ENCODE measurements at places on chromosomes 3 and 15.
A peak's percentile ranks its signal among the peaks of the same experiment; 100 is the strongest.

GRCh38 chr3:30634761-30635735 lies 28.6 kb downstream of the TGFBR2 start:
- DNase-seq = no peak

DNA sequence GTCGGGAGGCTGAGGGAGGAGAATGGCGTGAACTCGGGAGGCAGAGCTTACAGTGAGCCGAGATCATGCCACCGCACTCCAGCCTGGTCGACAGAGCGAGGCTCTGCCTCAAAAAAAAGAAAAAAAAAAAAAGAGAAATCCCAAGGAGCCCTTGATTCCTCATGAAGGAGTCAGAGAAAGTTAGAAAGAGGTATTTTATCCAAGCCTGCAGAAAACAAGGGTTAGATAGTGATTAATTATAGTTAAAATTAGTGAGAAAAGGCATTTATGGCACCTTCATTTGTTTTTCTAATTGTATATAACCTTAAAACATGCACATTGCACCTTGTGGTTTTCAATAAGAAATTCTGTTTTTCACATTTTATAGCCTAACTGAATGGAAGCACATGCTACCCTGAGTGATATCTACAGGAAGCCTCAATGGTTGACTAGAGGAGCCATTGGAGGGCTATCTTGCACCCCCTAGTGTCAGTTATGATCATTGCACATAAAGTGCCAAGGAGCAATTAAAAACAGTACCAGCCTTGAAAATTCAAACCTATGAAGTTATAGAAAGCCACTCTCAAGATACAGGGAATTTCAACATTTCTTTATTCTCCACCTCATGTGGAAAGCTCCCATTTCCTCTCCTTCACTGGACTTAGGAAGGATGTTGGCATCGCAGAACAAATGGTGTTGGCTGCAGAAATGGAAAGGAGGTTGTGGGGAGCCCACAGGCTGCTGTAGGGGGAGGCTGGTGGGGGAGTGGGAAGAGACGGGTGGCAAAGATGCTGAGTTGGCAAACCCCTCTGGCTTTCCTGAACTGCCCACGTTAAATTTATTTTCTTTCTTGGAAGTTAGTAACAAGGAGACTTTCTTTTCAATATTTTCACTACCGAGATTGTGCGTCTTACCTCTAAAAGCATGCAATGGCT lies 48.5 kb downstream of the ITGA11 start:
- peak; percentile 63 for DNase-seq

DNA sequence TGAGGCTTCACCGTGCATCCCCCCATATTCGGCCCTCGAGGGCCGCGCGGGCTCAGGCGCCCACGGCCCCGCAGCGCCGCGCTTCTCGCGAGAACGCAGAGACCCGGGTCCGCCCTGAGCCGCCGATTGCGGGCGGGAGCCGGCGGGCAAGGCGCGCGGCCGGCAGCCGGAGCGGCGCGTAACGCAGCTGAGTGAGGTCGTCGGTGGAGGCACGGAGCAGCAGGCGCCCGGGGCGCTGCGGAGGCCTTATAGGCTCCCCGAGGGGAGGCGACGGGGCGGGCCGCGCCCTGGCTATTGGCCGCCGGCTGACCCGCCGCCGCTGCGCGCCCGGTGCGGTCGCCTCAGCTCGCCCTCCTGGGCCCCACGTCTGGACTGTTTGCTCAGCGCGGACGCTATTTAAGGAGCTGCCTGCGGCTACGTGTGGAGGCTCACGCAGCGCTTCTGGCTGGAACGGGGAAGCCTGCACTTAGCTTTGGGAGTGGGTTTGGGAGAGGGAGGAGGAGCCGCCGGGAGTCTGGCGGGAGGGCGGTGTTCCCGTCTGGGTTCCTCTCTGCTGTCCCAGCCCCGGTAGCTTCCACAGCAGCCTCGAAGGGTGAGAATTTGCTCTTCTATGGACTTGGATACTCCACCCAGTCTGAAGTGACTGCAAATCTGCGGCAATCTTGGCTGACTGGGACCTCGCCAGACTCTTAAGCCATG lies at the start of gene PLOD2:
Gene PLOD2, minus strand, starts transcription at position 221 of the 699 bp plus-strand sequence. Its CDS starts 195 bp downstream, at position 26.
- DNase-seq = peak; percentile 74

DNA sequence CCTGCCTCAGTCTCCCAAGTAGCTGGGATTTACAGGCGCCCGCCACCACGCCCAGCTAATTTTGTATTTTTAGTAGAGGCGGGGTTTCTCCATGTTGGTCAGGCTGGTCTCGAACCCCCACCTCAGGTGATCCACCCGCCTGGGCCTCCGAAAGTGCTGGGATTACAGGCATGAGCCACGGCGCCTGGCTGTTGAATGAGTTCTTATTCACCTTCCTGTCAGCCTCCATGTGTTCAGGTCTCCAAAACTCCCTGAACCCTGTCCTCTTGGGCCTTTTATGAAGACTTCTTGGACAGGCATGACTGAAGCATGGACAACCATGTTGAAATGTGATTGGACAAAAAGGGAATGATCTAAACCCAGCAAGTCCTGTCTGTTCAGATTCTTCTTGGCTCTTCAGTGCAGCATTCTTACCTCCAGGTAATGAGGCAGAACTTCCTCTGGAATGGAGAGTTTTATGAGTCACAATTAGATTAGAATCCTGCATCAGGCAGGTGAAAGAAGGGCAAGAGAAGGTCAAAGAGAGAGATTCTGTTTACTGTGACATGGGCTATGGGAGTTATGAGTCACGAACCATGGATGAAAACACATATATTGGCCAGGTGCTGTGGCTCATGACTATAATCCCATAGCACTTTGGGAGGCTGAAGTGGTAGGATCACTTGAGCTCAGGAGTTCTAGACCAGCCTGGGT lies 23.1 kb upstream of the EIF4A2 start:
- DNase-seq = no peak

DNA sequence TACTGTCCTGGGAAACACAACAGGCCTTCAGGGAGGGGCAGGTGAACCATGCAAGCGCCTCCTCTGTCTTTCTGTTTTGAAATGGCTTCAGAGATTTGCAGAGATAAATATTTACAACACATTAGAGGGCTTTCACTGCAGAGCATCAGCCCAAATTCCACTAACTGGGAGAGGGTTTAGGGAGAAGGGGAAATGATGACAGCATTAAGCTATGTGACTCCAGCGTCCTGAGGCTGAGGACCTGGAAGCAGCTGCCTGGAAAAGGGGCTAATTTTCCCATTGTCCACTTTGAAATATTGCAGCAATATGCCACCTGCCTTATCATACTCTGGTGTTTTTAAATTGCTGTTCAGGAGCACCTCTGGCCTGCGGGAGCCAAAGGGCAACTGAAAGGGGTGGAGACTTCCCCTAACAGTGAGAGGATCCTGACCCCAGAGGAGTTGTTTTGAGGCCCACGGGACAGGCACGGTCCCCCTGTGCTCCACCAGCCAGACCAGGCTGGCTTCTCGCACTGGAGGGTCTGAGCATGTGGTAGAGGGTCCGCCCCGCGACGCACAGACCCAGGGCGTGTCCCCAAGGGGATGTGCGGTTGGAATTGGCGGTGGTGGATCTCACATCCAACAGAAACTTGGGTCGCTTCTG lies 110.6 kb downstream of the XXYLT1 start:
- no peak for DNase-seq

GRCh38 chr3:94307588-94307987 lies 244.7 kb downstream of the NSUN3 start:
- no peak for DNase-seq

DNA sequence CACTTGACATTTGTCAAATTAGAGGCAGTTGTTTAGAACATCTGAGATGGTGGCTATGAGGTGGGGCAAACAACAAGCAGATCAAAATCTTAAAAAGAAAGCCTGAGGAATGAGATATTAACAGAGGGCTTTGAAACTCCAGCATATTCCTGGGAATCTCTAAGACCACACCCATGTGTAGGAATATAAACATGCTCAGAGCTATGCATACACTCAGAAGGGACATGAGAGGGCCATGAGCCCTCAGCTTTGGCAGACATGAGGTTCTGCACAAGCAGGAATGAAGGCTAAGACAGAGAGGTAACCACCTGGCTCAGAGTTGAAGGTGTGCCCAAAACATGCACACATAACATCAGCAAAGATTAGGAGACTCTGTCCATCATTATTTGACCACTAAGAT lies 37.9 kb downstream of the ATP10A start:
- no peak for DNase-seq

DNA sequence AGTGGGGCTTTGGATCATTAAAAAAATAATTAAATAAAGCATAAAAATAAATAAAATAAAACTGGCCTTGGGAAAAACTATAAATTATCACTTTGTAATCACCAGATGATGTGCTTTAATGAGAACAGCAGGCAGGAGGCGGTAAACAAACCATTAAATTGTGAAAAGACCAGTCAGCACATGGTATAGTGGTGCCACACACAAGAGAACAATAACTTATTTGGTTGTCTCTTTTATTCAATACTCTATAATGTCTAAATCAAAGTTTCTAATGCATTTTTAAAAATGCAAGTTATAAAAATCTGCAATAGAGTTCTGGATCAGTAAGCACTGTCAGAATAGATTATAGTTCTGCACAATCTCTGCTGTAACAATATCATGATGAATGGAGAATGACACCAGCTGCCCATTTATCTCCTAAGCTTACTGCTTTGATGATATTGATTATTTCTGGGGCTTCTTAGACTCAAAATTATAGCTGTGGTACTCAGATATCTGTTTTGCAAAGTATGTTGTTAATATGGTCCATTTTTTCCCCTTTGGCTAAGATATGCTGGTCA lies 259.3 kb downstream of the NAALADL2 start:
- DNase-seq = no peak

DNA sequence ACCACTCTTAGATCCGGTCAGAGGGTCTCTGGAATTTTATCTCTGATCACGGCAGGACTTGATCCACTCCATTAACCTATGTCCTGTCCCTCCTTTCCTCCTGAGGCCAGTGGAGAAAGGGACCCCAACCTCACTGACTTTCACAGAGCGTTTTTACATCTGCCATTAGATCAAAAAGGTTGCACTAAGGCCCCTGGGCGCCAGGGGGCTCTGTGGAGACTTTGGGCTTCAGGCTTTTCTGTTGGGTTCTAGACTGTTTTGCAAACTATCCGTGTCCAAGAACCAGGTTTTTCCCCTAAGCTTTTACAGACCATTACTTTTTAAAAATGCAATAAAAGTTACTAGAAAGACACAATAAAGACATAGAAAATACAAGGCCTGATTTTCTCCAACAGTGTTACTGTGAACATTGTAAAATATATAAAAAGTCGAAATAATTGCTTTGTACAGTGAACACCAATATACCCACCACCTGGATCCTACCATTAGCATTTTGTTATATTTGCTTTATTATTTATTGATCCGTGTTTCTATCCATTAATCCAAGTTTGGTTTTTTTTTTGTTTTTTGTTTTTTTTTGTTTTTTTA lies 159.7 kb downstream of the POLR2M start:
- peak; percentile 50 for DNase-seq

GRCh38 chr15:50137330-50137761 lies 18.3 kb upstream of the ATP8B4 start:
- no peak for DNase-seq

- DNase-seq = peak; percentile 71
Measured at GRCh38 chr3:10983219-10983916, 9.2 kb upstream of the SLC6A1 start.

- no peak for DNase-seq
Measured at GRCh38 chr3:107024551-107025026, 352.6 kb upstream of the CCDC54 start.

- no peak for DNase-seq
Measured at GRCh38 chr15:40543631-40544294, 21.1 kb downstream of the CCDC32 start.

- DNase-seq = peak; percentile 7
Measured at GRCh38 chr3:190384309-190384756, 3.6 kb upstream of the CLDN16 start.

DNA sequence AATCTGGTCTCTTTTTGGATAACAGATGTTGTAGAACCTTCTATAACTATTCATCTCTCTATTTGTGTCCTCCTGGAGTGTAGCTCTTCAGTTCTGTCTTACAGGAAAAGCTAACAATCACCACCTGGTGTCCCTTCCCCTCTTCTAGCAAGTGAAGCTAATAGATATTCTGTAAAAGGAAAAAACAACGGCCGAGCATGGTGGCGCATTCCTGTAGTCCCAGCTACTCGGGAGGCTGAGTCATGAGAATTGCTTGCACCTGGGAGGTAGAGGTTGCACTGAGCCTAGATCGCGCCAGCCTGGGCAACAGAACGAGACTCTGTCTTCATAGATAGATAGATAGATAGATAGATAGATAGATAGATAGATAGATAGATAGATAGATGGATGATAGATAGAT lies 779.4 kb downstream of the TUSC7 start:
- no peak for DNase-seq

DNA sequence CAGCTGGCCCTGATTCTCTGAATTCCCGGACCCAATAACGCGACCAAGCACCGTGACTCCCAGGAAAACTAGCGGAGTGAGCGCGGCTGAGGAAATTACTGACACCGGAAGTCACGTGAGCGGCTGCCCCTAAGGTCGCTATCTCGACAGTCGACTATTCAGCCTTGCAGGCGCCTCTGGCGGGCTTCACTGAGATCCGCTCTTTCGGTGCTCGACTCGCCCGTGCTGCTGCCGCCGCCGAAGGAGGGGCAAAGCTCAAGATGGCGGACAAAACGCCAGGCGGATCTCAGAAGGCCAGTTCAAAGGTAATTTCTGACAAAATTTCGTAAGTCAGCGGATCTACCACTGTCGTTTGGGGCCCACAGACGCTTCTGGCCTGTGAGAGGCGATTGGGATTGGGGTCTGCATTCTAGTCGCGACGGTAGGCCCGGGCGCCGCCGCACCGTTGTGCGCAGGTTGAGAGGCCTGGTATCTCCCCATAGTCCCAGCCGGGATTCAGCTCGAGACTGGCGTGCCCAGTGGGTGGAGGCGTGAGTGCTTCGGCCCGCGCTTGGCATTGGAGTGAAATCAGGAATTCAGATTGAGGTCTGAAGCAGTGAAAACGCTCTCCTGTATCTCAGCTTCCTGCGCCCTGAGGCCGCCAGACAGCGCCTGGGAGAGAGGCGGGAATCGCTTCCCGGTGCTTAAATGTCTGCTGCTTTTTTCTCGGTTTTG lies at the start of gene U2SURP:
Gene U2SURP, plus strand, starts transcription at position 202 of the 714 bp plus-strand sequence. Its CDS starts 59 bp downstream, at position 261.
- peak; percentile 97 for DNase-seq

- DNase-seq = peak; percentile 30
Measured at GRCh38 chr3:131716007-131716406, 213.2 kb upstream of the MRPL3 start.

- no peak for DNase-seq
Measured at GRCh38 chr3:69867941-69868505, 128.8 kb downstream of the MITF start.

GRCh38 chr3:49839193-49839809 lies 17.1 kb downstream of the TRAIP start:
- DNase-seq = peak; percentile 79

DNA sequence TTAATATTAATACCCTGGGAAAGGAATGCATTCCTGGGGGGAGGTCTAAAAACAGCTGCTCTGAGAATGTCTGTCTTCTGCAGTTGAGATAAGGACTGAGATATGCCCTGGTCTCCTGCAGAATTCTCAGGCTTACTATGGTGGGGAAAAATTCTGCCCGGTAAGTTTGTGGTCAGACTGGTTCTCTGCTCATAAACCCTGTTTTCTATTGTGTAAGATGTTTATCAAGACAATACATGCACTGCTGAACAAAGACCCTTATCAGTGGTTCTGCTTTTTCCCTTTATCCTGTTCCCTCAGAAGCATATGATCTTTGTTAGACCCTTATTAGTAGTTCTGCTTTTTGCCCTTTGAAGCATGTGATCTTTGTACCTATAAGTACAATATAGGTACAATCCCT lies 494.6 kb downstream of the CNTN6 start:
- no peak for DNase-seq
